Osteocyte (in vitro differentiated cells): ENCODE measurements at places on chromosomes 5 and 9. TPM values are rescaled to one million over a fixed set of nuclear protein-coding genes. Genes with fewer than 3 reads are reported as not detected.

GRIN3A gene
- total RNA-seq: 0.30 and 0.52 TPM in 2 replicates

CCNJL gene
- 8.2 and 8.4 TPM in 2 replicates for total RNA-seq

PCAT7 gene
- 14.6 and 15.2 TPM in 2 replicates for total RNA-seq

OR13D1 gene
- not detected in 2 replicates for total RNA-seq

OR1L1 gene
- not detected in 2 replicates for total RNA-seq

MARCHF3 gene
- 33.5 and 34.5 TPM in 2 replicates for total RNA-seq

TSPAN17 gene
- total RNA-seq: 41.8 and 45.5 TPM in 2 replicates
